ENCODE measurements at places on chromosomes 3 and 15. TPM values are rescaled to one million over a fixed set of nuclear protein-coding genes. Genes with fewer than 3 reads are reported as not detected.

Gene ITIH1
- not detected for total RNA-seq

Gene PLXND1
- 1.4 TPM for total RNA-seq

Gene ECE2
- total RNA-seq: not detected

Gene CPLX3
- total RNA-seq: not detected

Gene SPPL2A
- 82.4 TPM for total RNA-seq

Gene WDR93
- not detected for total RNA-seq

Gene FRG2C
- not detected for total RNA-seq

Gene CFAP91
- not detected for total RNA-seq

Gene SLC30A4
- 3.6 TPM for total RNA-seq

Gene KLHL40
- total RNA-seq: not detected

Gene SLC9A9
- 10.0 TPM for total RNA-seq
